ENCODE measurements at places on chromosomes 2 and 18.

GRCh38 chr2:171287036-171287571 is 126.4 kb upstream of the TLK1 start:
- DNase-seq = no peak

DNA sequence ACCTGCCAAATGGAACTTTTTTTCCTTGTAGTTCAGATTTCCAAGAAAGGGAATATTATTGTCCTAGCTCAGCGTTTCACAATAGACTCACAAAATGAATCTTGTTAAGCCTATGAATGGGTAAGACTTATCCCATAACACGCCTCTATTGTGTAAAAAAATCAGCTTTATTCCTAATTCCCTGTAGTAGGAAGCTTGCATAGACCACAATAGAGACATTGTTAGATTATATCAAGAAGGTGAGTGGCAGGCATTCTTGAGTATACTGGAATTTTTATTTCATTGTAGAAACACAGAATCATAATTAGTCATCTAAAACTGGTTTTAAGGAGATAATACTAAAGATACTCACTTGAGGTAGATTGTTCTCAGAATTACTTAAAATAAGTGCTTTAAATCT is 46.5 kb upstream of the SLC30A6 start:
- DNase-seq = no peak

DNA sequence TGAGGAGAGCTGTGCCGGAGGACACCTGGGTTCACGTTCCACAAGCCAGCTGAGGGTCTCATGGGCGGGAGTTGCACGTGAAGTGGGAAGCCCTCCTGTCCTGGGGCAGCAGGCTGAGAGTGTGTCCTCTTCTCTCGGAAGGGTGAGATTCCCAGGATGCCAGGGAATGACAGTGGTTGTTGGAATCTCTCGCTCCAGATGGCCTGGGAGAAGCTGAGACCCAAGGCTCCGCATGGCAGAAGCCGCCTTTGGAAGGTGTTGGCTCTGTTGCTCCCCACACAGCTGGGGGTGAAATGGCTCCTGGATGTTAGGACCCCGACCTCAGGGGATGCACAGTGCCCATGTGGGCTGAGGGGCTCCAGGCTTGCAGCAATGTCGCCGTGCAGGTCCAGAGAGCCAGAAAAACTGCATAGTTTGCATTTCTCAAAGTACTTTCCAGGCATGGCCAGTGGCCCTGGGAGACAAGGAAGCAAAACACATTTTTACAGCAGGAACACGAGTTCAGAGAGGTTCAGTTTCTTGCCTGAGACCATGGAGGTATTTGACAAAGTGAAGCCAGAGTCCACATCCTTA is 153.4 kb downstream of the TMEM18 start:
- DNase-seq = no peak

- no peak for DNase-seq
Observed at GRCh38 chr2:82013641-82014040, 1709.1 kb upstream of the LRRTM1 start.

DNA sequence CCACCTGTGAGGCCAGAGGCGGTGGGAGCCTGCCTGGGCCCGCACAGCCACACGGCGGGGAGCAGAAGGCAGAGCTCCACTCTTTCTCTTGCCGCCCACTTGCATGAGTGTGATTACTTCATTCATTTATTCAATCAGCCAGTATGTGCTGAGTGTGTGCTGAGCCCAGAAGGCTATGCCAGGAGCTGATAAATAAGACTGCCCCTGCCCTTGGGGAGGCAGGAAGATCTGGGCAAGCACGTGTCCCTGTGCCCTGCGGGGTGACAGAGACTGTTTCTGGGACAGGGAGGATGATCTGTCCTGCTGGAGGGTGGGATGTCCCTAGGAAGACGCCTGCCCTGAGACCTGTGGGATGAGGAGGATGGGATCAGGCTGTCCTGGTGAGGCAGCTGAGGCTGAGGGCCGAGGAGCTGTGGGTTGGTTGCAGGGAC is 250.8 kb downstream of the DYSF start:
- DNase-seq = no peak

- DNase-seq = peak; percentile 73
Observed at GRCh38 chr2:84495539-84496146, 20.7 kb upstream of the DNAH6 start.

GRCh38 chr2:74596584-74596983 is 42.1 kb downstream of the DOK1 start:
- DNase-seq = no peak

- no peak for DNase-seq
Observed at GRCh38 chr18:63286926-63287325, 32.6 kb downstream of the BCL2 start.

DNA sequence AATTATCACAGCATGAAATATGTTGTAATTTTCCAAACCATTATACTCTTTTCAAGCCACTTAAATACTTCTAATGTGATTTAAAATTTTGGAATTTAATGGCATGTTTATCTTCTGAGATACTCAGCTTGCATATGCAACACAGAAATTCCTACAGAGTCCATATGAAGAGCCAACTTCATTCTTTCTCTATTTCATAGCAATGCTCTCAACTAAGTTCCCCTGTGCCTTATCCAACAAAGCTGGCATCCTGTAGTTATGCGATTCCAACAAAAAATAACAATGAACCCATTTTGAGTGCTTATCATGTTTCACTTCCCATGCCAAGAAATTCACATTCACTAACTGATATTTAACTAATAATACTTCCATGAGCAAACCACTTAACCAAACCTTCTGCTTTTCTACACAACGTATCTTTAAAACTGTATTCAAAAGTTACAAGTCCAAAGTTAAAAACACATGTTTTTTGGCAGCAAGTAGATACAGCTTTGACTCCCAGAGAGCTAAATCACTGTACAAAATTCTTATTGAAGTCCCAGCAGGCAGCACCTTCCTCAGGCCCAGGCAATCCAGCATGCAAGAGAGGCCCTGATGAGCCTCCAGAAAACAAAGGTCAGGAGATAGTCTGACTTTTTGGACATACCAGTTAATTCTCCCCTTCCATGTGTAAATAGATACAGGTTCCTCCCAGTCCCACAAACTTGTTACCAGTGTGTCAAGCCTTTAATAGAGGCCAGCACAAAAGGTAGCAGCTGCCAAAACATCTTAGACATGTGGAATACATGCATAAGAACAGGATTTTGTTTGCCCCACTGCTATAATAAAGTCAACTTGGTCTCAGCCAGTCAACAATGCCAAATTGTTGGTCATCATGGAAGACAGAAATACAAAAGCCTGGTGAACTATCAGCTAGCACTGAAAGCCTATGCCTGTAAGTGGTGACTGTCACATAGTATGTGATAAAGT is 113.1 kb upstream of the WDR75 start:
- peak; percentile 80 for DNase-seq

GRCh38 chr2:163345795-163346573 is 389.8 kb downstream of the FIGN start:
- peak; percentile 57 for DNase-seq

- DNase-seq = peak; percentile 13
Observed at GRCh38 chr2:44957656-44958327, 16.3 kb downstream of the SIX3 start.

GRCh38 chr2:195121341-195121740 is 535.7 kb upstream of the SLC39A10 start:
- no peak for DNase-seq

DNA sequence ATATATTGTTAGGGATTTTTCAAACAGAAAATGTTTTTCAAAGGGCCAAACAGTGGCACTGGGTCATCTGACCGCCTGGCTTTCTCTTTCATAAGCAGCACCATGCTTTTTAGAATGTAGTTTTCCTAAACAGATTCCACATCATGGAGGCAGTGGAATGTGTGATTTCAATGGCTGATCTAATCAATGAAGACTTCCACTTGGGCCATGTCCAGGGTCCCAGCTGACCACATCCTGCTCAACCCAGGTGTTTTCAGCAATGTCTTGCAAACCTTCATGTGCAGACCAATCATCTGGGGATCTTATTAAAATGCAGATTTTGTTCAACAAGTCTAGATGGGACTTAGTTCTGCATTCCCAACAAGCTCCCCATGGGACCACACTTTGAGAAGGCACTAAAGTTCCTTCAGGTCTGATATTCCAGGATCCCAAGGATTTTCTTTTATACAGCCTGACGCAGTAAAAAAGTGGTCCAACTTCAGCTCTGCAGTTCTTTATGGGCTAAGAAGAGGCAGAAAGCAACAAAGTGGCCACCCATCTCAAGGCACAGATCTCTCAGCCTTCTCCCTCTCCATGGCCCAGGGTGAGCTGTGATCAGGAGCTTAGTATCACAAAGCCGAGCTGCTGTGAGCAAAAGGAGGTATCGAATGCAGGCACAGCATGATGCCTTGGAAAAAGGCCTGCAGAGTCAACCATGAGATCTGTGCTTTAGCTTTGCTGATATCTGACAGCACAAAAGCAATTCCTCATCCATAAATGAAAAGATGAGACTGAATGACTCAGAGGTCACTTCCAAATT is 3.7 kb downstream of the ALKAL2 start:
- DNase-seq = peak; percentile 45

GRCh38 chr2:120550893-120551446 is 184.7 kb upstream of the GLI2 start:
- DNase-seq = no peak

GRCh38 chr2:21005700-21006422 is 38.0 kb downstream of the APOB start:
- no peak for DNase-seq

DNA sequence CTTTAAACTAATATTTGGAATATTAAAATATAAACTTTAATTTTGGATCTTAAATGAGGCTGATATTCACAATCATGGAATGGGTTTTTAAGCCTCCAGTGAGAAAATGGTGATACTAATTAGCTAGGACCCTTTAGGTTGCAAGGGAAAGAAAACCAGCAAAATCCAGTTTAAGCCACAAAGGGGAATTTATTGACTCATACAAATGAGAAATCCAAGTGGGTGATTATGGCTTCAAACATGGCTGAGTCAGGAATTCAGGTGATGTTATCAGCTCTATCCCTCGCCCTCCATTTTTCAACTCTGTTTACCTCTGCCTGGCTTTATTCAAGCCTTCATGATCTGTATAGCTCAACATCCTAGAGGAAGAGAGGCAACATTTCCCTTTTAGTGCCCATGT is 75.3 kb upstream of the DLX2 start:
- peak; percentile 55 for DNase-seq

DNA sequence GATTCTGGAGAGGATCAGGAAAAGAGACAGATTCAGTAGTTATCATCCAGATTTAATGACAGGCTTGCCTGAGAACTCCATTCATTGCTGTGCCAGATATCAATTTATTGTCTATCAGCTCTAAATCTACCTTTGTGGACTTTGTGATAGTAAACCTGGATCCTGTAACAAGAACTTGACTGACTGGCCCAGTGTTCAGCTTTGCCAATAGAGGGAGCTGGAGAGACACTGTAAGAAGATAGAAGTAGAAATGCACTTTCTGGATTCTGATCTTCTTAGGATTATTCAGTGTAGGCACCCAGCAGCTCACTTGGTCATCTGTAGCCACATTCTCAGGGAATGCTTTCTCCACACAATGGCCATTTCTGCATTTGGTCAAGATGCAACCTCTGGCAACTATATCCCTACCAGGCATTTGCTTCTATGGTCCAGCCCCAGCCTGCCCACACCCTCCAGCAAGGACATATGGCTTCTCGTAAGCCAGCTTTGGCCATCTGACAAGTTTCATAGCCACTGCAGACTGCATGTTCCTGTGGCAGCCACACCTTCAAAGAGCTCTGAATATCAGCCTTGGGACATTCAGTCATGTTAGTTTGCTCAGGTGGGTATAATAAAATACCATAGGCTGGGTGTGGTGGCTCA is 6.1 kb upstream of the SERPINB8 start:
- peak; percentile 65 for DNase-seq

DNA sequence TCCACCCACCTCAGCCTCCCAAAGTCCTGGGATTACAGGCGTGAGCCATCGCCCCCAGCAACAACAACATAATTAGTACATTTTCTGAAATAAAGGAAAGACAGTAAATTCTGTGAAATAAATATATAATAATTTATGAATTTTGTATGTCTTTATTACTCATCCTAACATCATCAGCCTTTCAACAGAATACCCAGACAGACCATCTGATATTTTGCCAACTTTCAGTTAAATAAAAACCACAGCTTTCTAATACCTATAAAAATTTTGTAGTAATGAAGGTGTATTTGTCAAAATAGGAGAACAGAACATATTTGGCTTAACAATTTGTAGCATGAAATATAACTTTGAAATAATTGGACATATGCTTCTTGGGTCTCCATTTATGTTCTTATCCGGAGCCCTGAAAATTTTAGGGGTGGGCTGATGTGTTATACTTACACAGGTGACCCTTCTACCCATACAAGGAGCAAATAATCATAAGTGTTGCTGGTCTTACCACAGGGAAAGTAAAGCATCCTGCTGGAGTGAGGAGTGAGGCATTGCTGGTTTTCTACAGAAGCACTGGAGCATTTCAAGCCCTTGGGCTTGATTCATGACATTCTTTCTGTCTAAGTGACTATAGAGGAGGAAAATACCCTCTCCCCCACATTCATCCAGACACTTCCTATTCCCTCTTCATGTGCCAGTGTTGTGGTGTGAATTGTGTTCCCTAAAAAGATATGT is 99.3 kb downstream of the SPOPL start:
- peak; percentile 31 for DNase-seq

DNA sequence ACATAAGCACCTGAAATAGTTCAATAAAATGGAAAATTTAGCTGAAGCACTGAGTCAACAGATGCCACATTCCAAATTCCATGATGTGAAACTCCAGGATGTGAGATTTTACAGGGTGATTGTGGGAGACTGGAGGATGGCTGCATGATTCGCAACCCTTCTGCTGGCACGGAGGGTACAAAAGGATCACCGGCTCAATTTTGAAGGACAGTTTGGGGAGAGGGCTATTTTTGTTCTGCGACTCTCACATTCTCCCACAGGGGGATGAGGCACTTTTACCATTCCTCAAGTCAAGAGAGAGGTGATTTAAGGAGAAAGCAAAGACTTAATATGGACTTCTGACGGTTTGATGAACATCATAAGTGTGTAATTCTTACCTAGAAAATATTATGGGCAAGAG is 138.1 kb upstream of the CWC22 start:
- no peak for DNase-seq

- DNase-seq = no peak
Observed at GRCh38 chr2:57602733-57603132, 443.9 kb upstream of the VRK2 start.

GRCh38 chr2:96547203-96547641 is 10.7 kb downstream of the ARID5A start:
- DNase-seq = no peak

DNA sequence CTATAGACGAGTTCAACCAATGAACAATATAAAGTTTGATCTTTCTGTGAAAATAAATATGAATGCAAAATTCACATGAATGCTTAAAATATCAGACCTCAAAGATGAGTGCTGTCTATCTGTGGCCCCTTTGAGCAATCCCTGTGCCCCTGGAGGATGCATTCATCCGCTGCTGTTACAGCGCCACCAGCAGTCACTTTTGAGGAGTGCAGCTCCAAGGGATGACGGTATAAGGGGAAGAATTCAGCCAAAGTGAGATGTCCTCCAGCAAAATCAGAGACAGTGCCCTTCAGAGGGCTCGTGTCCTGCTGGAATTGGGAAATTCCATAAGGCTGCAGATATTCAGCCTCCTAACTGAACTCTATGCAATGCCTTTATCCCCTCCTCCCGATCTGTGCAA is 12.0 kb upstream of the CHRNA1 start:
- DNase-seq = no peak

GRCh38 chr18:61738488-61738887 is 154.3 kb downstream of the RNF152 start:
- DNase-seq = no peak
